ENCODE measurements at places on chromosomes 12 and 14.

GRCh38 chr12:75571204-75571603 lies 59.8 kb upstream of the KRR1 start:
- DNase-seq = no peak

GRCh38 chr12:119786539-119786938 lies 90.6 kb downstream of the CIT start:
- DNase-seq = no peak

GRCh38 chr12:8033153-8034044 lies 883 bp downstream of the FOXJ2 start:
- DNase-seq = peak; percentile 43

GRCh38 chr12:62697893-62698292 lies 231.3 kb downstream of the MON2 start:
- DNase-seq = no peak

- no peak for DNase-seq
Observed at GRCh38 chr12:48615681-48616080, 45.8 kb upstream of the LALBA start.

DNA sequence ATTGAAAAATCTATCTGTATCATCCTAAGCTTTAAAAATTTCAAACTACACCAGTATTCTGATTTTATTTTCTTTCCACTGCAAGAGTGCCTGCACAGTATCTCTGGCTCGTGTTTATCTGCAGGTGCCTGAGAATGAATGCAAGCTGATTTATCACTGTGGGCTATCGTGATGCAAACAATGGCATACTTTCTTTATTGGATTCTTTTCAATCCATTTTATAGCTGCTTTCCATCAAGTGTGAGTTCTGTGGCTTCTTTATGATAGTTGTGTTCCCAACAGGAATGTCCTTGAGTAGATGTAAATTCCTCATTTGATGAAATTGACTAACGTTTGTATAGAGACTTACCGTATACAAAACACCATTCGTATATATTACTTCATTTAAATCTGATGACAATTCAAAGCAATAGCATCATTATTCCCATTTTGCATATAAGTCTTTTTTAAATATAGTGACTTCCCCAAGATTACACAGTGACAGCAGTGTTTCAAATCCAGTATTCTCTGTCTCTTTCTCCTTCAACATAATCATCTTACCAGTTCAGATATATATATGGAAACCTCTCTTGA lies 160.3 kb upstream of the ABCD2 start:
- DNase-seq = no peak

GRCh38 chr14:104465482-104466390 lies 113.8 kb upstream of the C14orf180 start:
- no peak for DNase-seq

- DNase-seq = no peak
Observed at GRCh38 chr12:114311974-114312373, 94.0 kb downstream of the TBX5 start.

DNA sequence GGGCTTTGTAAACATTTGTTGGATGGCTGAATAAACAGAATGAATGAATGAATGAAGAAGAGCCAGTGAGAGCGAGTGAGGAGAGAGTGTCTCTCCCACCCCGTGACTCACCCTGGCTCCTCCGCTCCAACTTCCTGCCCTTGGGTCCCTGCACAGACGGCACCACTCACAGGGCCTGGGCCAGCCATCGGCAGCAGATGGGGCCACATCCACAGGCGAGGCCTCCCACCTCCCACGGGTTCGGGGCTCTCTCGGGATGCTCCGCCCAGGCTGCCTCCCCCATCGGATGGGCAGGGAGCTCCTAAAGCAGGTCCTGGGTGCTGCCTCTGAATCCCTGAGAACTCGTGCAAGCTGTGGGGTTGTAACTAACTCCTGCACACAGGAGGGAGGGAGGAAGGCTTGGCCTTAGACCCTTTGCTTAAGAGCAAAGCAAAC lies 41.3 kb downstream of the CCNK start:
- no peak for DNase-seq

- no peak for DNase-seq
Observed at GRCh38 chr12:131491916-131492490, 218.9 kb upstream of the SFSWAP start.

DNA sequence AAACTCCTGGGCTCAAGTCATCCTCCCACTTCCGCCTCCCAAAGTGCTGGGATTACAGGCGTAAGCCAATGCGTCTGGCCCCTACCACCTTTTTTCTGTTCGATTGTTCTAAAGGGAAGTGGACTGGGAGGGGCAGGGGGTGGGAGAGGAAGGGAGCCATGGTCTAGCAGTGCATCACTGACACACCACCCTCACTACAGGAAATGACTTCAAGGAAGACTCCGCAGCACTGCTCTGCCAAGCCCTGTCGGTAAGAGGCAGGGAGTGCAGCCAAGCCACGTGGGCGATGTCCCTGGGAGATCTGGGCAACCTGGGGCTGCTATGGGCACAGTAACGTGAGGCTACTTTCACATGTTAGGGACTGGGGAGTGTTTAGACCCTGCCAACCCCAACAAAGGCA lies 18.0 kb downstream of the LRRC74A start:
- peak; percentile 50 for DNase-seq

DNA sequence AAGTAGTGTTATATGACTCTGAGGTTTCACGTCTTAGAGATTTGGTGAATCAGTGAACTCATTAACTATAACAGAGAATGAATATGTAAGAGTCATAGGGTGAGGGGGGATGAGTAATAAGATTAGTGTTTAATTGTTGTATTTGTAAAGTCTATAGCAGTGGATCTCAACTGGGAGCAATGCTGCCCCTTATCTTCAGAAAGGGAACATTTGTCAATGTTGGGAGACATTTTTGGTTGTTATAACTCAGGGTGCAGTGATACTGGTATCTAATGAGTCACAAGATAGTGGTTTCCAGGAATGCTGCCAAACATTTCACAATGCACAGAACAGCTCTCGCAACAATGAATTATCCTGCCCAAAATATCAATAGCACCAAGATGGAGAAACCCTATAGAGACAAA lies 1193.7 kb downstream of the GALC start:
- DNase-seq = no peak

DNA sequence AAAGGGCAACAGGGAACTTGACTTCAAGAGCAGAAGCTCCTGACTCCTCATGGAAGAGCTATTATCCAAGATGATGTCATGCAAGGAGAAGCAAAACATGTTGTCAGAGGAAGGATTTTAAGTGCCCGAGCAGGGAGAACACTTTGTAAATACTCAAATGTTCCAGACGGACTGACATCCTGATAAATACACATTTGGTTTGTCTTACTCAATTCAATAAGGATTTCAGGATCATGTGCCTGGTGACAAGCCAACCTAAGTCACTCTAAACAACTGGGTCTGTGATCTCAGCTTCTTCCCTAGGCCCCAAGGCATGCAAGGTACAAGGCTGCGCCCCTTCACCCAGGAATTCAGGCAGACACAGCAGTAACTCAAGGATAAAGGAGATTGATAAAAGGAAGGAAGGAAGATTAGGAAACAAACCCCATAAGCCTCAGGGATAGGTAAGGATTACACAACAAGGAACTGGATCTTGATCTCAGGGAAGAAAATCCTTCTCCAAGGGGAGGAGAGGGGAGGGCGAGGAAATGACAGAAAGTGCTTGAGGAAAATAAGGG lies 26.8 kb upstream of the CEBPE start:
- no peak for DNase-seq

- no peak for DNase-seq
Observed at GRCh38 chr14:55691659-55692058, 111.7 kb downstream of the KTN1 start.

- DNase-seq = no peak
Observed at GRCh38 chr12:113794774-113795173, 171.4 kb downstream of the RBM19 start.

GRCh38 chr14:37810094-37810801 lies 214.8 kb downstream of the TTC6 start:
- no peak for DNase-seq

DNA sequence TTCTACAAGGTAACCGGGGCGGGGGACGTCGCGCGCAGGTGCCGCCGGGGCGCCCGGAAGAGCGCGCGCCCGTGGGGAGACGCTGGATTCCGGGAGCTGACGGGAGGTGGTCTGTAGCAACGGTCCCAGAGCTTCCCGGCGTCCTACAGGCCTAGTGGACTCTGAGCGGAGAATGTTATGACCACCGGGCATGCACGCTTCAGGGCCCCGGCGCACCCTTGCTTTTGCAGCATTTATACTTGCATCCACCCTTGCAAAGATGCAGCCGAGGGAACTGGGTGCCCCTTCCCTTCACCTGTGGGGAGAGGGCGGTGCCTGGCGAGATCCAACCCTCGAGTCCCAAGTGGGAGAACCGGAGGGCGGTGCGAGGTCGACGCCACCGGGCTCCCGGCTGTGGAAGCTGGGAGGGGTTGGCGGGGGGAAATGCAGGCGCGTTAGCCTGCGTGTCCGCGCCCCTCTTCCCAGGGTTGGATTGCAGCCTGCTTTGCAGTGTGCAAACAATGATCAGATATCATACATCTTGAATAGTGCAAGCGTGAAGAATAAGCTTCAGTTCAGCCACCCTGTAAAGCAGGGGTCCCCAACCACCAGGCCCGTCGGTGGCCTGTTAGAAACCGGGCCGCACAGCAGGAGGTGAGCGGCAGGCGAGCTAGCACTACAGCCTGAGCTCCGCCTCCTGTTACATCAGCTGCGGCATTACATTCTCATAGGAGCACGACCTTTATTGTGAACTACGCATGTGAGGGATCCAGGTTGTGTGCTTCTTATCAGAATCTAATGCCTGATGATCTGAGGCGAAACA lies 576 bp downstream of the ERP29 start:
- DNase-seq = peak; percentile 48

DNA sequence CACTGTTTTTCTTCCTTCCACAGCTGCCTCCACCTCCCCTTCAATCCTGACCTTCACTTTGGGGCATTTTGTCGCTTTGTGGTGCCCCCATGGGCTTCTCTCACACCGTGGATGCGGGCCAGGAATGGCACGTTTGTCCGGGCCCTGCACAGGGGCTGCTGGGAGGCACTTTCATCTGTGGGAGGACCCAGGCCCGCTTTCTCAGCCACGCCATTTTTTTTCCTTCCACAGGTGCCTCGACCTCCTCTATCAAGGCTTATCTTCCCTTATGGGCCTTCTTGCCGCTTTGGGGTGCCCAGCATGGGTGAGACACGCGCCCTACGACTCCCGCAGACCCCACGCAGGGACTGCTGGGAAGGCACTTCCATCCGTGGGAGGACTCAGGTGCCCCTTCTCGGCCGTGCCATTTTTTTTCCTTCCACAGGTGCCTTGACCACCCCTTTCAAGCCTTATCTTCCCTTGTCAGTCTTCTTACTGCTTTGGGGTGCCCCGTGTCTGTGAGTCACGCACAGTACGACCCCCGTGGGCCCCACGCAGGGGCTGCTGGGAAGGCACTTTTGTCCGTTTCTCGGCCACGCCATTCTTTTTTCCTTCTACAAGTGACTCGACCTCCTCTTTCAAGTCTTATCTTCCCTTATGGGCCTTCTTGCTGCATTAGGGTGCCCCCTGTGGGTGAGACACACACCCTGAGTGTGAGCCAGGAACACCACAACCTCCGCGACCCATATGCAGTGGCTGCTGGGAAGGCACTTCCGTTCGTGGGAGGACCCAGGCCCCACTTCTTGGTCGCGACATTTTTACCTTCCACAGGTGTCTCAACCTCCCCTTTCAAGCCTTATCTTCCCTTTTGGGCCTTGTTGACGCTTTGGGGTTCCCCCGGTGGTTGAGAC lies 270.7 kb downstream of the ALG10 start:
- DNase-seq = no peak

DNA sequence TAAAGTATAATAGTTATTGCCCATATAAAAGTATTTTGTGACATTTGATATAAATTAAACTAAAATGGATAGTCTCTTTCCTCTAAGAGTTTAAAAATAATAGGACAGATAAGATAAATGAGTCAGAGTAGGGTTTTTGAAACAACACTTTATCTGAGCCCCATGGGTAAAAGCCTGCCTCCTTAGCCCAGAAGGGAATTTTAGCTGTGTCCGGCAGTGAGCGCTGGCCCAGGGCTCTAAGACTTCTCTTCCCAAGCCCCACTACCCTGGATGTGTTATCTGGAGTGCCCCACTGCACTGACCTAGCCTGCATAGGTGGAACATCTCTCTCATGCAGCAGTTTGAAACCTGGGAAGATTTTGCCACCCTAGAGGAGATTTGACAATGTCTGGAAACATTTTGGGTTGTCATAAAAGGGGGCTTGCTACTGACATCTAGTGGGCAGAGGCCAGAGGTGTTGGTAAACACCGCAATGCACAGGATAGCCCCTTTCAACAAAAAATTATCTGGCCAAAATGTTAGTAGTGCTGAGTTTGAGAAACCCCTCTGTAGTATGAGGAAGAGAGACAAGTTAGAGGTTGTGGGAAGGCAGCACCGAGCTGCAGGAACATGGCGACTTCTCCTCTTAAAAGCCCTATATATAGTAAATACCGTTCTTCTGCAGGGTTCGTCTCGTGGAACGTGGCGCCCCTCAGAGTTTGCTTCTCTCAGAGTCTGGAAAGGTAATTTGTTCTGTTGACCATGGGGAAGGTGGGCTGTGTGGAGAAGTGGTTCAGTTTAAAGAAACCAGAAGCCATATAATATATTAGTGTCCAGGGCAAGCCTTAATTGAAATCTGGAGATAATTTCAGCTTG lies 29.3 kb upstream of the ATF1 start:
- DNase-seq = no peak

DNA sequence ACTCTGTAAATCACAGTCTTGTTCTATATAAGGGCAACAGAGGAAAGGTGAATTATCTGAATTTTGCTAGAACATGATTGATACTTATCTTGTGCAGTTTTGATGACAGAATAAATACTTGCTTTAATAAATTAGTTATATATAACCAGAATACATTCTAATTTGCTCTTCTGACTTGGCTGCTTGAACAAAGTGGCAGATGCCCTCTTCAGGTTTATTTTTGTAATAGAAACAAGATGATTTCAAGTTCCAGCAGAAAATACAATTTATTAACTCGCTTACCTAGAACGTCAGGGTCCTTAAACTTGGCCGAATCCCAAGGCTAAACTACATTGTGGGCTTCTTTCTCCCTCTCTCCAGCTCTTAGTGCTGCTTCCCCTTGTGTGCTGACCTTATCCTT lies 57.6 kb upstream of the SSTR1 start:
- DNase-seq = no peak

GRCh38 chr12:48903363-48903981 lies 21.8 kb downstream of the FKBP11 start:
- DNase-seq = no peak

DNA sequence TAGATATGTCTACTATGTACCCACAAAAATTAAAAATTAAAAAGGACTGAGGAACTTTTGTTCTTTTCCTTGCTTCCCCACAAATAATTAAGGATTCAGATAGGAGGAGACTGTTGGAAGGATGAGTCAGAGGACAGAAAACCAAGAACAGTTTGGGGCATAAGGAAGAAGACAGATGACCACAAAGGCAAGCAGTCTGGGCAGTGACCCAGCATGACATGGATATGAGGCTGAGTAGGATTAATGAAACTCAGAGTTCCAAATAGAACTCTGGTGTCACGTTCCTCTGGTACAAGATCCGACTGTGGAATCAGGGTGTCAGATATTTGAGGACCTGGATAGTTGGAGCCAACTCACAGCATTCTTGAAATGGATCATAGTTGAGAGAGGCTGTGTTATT lies 89.3 kb upstream of the SLC38A4 start:
- DNase-seq = no peak

All from stimulated activated CD4-positive, alpha-beta T cell treated with anti-CD3 and anti-CD28 coated beads, Interleukin-12 subunit alpha, Interleukin-12 subunit beta, amount 100 ng/mL, for 4 hours (primary cell).